ENCODE measurements at places on chromosomes 1 and 21.

DNA sequence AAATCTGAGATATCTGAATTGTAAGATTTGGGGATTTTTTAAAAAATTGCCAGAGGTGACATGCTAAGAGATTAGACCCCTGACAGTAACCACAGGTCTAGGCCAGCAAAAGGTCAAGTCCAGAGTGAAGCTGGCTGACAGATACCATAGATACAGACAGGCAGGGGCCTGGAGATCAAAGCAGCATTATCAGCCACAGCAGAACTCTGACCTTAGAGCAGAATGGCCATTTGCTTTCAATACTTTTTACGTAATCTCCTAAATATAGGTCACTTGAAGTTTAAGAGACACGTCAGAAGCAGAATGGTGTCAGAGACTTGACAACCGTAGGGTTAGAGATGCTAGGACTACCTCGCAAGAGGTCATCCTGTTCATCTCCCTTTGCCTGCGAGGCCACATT is 40.8 kb upstream of the RXRG start:
- no peak for DNase-seq

DNA sequence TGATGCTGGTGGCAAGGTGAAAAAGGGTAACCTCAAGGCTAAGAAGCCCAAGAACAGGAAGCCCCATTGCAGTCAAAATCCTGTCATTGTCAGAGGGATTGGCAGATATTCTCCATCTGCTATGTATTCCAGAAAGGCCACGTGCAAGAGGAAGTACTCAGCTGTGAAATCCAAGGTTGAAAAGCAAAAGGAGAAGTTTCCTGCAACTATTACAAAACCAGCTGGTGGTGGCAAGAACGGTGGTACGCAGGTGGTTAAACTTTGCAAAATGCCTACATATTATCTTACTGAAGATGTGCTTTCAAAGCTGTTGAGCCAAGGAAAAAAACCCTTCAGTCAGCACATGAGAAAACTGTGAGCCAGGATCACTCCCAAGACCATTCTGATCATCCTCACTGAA is 13.7 kb upstream of the VPS45 start:
- DNase-seq: no peak

DNA sequence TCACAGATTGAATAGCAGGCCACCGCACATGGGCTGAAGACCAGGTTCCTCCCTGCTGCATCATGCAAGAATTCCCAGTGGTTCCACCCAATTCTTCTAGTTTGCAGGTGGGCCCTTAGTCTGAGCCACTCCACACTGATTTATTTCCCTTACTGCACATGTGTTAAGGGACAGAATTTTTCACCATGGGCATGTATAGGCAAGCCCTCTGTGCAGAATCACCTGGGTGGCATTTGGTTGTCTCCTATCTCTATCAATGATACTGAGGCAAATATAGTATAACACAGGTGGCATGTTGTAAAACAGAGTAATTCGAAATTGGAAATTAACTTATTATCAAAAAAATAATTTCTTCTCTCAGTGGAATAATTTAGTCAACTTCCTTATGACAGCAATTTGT is 1892.4 kb downstream of the NCAM2 start:
- DNase-seq: no peak

DNA sequence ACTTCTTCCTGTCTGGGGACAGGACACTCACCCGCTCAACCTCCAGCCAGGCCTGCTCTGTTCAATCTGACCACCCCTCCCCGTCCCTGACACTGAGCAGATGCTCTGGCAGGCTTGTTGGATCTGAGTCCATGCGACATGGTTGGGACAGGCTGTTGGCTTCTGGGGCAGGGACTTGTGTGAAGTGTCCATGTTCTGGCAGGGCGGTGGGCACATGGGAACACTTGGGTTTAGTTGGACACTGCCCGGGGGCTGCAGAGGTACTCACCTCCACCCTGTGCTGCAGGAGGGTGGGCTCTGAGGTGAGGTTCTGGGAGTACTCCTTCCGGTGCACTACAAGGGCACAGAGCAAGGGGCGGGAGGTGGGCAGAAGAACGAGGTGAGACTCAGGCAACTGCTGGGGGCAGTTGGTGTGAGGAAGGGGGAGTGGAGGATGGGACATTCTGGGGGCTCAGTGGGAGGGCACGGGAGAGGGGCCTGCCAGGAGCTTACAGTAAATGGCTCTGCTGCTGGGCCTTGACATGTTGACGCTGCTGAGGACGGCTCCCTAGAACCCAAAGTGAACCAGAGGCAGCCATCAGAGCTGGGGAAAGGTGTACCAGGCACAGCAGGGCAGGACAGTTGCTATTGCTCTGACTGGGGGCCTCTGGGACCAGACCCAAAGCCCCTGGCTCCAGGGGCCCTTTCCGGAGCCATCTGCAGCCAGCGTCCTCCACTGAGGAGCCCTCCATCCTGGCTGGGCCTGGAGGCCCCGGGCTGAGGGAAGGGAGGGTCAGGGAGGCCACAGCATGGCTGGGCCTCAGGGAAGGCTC is 2.3 kb downstream of the EPS8L3 start:
- no peak for DNase-seq

GRCh38 chr1:47875036-47875435 is 122.1 kb downstream of the TRABD2B start:
- no peak for DNase-seq

DNA sequence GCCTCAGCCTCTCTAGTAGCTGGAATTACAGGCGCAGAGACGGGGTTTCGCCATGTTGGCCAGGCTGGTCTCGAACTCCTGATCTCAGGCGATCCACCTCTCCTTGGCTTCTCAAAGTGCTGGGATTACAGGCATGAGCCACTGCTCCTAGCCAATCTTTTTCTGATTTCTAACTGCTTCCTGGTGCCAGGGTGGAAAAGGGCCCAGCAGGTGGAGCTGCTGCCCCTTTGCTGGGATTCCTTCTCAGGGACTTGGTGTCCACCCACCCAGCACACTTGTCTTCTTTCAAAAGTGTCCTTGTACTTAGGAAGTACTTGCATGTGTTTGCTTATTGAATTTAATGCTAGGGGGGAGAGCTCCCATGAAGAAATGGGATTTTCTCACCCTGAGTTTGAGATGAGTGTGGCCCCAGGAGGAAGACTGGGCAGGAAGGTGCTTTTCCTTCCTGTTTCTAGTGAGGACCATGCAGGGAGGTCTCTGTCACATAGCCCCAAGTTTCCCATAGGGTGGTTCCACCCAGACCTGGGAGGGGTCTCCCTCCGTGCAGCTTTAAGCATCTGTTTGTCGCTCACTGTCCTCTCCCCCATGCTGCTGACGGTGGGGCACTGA is 14.2 kb downstream of the UTP11 start:
- no peak for DNase-seq

DNA sequence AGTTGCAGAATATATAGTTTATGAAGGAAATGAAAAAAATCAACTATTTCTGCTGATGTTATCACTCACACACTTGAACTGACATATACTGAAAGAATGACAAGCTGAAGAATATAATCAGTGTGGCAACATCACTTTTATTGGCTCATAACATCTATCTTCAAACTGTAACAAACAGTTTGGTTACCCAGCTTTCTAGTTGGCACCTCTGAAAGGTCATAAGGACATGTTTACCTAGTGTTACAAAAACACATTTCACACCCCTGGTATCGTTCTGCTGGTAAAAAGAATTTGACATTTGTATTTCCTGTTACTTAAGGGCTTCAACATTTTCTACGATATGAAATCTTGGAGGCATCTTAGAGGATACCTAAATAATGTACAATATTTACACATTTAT is 1267.0 kb upstream of the NCAM2 start:
- DNase-seq: no peak

- peak; percentile 93 for DNase-seq
Observed at GRCh38 chr1:24724345-24725208, 20.7 kb upstream of the CLIC4 start.

GRCh38 chr1:43764581-43764980 is 57.2 kb downstream of the ST3GAL3 start:
- peak; percentile 55 for DNase-seq

DNA sequence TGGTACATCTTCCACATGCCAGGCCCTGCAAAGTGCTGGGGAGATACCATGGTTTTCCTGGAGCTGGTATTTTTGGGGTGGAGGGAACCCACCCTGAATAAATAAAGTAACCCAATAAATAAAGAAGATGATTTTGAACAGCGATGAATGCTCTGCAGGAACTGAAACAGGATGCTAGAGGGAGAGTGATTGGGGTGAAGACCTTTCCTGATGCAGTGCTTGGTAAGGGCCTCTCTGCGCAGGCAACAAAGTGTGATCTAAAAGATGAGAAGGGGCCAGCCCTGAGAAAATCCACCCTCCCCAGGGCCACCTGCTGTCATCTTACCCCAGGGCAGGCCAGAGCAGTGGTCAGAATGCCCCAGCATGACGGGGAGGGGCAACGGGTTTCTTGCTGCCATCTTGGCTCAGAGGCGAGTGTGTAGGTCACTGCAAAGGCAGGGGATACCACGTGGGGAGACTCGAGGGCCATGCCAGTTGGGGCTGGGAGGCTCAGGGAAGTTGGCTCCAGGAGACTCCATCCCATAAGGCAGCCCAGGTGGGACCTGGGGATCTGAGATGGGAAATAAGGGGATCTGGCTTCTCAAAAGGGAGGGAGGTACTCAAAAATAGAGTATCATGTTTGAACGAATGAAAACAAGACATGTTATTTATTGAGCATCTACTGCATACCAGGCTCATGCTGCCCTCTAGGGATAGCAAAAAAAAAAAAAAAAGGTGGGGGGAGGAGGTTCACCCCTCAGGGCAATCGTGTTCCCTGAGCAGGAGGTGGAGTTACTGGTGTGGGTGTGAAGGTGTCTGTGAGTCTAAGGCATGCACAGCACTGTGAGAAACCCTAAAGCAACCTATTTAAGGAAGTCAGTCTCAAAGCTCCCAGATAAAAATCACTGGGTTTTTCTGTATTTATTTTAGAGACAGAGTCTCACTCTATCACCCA is 2.8 kb downstream of the SRARP start:
- DNase-seq: no peak

DNA sequence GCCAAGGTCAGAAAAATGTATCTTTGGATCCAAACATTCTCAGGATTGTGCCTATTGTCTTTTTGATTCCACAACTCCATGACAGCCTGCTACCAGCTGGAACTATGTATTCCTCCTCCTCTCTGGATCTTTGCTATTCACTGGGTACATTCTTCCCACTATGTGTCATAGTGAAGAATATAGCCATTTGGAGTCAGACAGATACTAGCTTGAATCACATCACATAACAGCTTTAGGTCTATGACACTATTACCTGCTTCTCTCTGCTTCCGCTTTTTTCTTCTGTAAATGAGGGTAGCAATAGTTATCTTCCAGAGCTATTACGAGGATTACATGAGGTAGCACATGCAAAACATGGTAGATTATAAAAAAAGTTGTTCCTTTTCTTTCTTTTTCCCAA is 5.4 kb upstream of the EXO1 start:
- no peak for DNase-seq

DNA sequence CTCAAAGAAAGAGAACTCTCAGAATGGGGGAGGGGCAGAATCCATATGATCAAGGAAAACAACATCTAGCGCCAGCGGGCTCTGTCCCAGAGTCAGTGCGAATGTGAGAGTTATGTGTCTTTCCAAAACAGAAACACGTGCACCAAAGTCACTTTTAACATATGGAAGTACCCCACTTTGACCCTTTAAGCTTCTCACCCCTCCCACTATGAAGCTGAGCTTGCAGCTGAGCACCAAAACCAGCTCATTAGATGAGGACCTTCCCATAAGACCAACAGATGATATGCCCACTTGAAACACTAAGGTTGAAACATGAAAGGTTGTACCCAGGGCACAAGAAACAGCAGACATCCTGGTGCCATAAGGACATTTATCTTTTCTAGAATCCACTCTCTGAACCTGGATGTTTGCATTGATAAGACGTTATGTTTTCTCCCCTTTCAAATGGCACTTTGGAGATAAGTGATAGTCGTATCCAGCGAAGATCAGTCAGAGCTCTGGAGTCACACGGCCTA is 171.0 kb downstream of the TGFBR3 start:
- DNase-seq: no peak

DNA sequence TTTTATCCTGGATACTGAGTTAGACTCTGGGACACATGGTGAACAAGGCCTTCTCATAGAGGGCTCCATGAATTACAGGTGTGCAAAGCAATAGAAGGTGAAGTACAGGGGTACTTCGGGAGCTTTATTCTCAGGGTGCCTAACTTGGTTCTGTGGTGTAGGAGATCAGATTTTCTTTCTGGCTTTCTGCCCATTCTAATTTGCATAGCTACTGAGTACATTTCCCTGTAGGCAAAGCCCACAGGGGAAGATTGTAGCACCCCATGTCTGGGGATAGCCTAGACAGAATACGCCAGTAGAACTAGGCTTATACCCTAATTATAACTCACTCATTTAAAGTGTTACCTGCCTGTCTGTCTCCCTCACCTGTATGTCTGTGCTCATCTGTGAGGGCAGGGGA is 49.7 kb downstream of the PGM1 start:
- no peak for DNase-seq

DNA sequence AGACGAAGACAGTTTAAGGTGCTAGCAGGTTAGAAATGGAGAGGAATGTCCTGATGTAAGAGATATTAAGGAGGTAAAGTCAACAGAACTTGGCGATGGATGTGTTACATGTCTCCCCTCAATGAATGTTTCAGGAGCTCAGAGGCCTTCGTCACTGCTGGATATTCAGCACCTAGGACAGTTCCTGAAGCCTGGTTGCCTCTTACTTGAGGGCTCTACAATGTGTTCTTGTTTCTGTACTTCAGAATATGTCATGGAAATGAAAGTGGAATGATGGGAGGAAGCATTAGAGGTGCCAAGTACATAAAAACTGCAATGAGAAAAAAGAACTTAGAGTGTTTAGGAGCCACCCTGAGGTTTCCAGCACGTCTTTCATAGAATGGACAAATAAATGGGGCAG is 17.7 kb downstream of the TNR start:
- no peak for DNase-seq

DNA sequence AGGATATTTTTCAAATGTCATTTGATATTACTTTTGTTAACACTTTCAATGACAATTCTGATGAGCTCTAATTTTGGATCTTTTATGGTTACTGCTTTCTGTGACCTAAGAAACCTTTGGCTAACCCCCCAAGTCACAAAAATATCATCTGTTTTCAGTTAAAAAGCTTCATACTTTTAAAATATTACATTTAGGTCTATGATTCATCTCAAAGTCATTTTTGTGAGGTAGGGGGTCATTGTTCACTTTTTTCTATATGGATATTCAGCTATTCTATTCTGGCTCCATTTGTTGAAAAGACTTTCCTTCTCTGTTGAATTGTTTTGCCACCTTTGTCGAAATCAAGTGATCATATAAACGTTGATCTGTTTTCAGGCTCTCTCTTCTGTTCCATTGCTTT is 44.8 kb downstream of the UCHL5 start:
- no peak for DNase-seq

- no peak for DNase-seq
Observed at GRCh38 chr1:82689217-82689616, 888.5 kb downstream of the ADGRL2 start.

GRCh38 chr21:25676451-25676850 is 37.4 kb downstream of the JAM2 start:
- no peak for DNase-seq

Measured in SHP77 treated with DMSO at 0.1 percent for 48 hours (cell line).